ENCODE measurements at places on chromosomes 11 and 22.

DNA sequence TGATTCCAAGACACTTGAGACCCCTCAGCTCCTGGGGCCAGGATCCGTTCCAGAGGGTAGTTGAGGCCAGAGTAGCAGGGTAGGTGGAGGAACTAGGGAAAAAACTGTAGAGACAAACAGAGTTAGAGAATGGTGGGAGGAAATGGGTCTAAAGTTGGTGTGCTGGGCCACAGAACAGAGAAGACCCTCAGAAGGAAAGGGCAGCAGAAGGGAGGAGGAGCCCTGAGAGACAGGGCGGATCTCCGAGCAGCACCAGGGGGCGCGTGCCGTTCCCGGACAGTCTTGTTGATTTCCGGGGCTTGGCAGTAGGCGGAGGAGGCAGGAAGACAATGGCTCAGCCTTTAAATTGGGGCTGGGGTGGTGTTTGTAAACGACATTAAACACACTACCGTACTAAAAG lies 2.4 kb upstream of the CECR2 start:
- no peak for DNase-seq

DNA sequence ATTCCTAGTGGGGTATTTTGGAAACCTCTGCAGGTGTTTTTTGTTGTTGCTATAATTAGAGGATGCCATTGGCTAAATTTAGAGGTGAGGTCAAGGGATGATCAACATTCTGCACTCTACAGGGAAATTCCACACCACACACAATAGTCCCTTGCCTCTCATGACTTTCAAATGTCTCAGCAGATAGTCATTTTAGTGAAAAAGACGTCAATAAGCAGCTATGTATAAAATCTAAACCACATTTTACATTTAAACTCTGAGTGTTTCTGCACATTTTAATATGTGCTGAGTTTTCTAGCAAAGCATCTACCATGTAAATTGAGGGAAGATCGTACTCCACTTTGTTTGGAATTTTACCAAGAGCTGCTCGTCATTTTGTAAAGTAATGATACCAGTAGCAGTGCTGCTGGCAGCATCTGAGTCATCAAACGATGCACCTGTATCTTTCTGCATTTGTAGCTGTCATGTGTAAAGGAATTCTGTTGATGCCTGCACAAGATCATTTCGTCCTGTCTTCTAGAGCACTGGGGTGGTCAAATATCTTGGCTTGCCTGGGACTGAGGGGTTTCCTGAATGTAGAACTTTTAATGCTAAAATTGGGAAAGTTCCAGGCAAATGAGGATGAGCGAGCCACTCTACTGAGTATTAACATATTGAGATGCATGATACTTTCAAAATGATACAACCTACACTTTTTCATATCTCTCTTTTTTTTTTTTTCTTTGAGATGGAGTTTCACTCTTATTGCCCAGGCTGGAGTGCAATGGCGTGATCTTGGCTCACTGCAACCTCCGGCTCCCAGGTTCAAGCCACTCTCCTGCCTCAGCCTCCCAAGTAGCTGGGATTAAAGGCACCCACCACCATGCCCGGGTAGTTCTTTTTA lies 414.5 kb upstream of the SYN3 start:
- DNase-seq: no peak

GRCh38 chr11:20589796-20590195 lies 9.6 kb upstream of the SLC6A5 start:
- no peak for DNase-seq

DNA sequence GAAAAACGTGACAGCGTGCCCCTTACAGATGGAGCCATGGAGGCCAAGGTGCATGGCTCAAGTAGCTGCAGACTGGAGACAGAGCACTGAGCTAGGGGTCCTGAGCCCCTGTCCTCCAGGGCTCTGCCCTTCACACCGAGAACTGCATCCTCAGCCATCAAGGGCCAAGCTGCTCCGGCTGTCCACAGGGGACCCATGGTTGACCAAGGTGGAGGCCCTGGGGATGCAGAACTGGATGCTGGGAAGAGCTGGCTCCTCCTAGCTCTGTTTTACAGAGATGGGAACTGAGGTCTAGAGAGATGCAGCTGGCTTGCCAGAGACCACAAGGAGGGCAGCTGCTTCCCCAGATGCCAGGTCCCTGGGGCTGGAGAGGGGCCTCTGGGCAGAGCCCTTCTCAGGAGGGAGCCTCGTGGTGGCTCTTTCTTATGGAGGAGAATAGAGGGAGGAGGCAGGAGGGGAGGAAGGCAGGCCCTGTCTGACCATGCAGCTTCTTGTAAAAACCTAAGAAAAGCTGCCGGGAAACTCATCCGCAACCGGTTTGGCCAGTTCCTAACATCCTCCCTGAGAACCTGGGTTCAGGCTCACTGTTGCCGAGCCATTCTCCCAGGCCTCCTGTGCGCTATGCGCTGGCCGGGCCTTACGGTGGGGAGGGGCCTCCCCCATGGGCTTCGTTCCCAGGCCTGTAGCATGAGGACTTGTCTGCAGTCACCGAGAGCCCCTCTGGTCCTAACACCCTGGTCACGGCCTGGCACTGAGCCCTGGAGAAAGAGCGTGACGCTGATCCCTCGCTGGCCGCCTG lies 80.6 kb downstream of the WNT7B start:
- no peak for DNase-seq

- no peak for DNase-seq
These were observed 195.9 kb downstream of the SPON1 start for GRCh38 chr11:14158393-14158792.

DNA sequence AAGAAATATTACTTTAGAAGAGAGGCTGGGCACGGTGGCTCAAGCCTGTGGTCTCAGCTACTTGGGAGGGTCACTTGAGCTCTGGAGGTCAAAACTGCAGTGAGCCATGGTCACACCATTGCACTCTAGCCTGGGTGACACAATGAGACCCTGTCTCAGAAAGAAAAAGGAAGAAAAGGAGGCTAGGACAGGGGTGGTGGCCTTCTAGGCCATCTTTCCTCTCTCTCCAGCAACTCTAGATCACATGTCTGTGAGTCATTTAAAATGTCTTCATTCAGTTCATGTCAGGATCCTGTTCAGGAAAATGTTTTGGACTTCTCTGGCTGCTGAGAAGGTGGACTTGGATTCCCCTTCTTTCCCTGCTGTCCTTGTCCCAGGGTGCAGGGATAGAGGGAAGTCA lies 53.3 kb downstream of the PPFIA1 start:
- DNase-seq: no peak

DNA sequence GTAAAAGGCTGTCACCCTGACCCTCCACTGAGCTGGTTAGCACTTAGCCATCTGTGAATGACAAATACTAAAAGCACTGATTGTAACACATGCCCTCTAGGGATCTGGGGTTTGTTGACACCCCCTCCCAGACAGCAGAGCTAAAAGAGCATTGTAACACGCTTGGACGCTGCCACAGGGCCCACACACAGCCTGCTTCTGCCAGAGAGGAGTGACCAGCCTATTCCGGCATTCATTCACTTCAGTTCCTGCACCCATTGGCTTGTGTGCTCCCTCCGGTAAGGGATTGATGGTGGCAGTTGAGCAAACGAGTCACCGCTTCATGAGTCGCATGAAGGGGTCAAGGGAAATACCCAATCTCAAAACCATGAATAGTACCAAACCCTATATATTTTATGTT lies 15.8 kb downstream of the OR10D3 start:
- DNase-seq: no peak

Data from CD4-positive, alpha-beta T cell treated with Interleukin-4 for 4 hours (primary cell).